ENCODE measurements at places on chromosomes 11 and 22.

GRCh38 chr11:61757213-61757862 lies 4.9 kb downstream of the MYRF start:
- DNase-seq, result no peak

GRCh38 chr11:71284525-71285092 lies 32.2 kb upstream of the SHANK2 start:
- DNase-seq, result peak; percentile 44

DNA sequence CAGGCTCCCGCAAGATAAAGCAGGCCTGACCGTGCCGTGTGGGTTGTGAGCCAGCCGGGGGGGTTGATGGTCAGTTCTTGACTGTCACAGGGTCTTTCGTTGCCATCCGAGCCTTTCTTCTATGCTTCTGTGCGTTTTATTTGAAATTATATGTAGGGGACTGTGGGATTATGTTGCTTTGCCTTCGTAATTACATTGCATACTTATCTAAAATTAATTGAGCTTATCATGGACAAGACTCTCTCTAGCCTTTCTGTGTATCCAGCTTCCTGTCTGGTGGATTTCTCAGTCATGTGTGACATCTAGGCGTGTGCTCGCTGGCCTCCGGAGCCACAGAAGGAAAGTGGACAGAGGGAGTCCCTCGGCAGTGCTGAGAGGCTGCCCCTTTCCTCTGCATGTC lies 93.2 kb downstream of the TBC1D22A start:
- DNase-seq, result no peak

GRCh38 chr22:22228421-22228820 lies 16.2 kb upstream of the VPREB1 start:
- no peak for DNase-seq

DNA sequence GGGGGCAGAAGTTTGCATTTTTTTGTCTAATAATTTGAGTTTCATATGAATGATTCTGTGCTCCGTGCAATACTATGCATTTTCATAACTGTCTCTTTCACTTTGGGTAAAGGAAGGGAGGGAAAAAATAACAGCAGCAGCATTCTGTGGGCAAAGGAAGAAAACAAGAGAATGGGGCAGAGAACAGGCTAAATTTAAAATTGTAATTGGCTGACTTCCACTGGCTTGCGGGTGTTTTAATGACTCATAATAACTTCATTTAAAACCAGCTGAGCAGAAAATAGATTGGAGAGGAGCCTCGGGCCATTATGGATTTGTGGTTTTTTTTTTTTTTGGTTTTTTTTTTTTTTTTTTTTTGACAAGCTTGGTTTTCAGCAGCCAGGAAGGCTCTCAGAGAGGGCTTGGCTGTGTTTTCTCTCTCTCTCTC lies 107.4 kb downstream of the ZBTB16 start:
- no peak for DNase-seq

Data from natural killer cell treated with Interleukin-12 subunit alpha and Interleukin-12 subunit beta and Interleukin-15 and Interleukin-18, amount 100 ng/mL, for 72 hours (primary cell).